ENCODE measurements at places on chromosomes 12 and 14.

GRCh38 chr12:33427071-33427470 is 12.5 kb downstream of the SYT10 start:
- DNase-seq: no peak

GRCh38 chr14:82657186-82657675 is 1123.6 kb upstream of the SEL1L start:
- no peak for DNase-seq

- peak; percentile 80 for DNase-seq
Observed at GRCh38 chr12:120590741-120591407, 9.7 kb upstream of the POP5 start.

DNA sequence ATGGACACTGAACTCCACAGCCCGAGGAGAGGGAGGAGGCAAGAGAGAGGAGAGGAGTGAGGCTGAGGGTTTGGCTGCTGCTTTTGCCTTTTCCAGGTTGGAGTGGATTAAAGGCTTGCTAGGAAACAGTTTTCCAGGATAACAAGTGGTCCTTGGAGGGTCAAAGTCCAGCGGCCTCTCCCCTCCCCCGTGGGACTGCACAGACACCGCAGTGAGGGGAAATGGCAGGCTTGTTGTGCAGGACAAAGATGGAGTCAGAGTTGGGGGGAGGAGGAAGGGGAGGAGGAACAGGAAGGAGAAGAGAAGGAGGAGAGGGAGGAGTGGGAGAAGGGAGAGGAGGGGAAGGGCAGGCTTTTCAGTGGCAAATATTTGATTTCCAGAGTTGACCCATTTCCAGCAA is 245.5 kb downstream of the RBM19 start:
- DNase-seq: no peak

GRCh38 chr12:57518176-57518919 is 2.0 kb downstream of the DDIT3 start:
- DNase-seq: no peak

DNA sequence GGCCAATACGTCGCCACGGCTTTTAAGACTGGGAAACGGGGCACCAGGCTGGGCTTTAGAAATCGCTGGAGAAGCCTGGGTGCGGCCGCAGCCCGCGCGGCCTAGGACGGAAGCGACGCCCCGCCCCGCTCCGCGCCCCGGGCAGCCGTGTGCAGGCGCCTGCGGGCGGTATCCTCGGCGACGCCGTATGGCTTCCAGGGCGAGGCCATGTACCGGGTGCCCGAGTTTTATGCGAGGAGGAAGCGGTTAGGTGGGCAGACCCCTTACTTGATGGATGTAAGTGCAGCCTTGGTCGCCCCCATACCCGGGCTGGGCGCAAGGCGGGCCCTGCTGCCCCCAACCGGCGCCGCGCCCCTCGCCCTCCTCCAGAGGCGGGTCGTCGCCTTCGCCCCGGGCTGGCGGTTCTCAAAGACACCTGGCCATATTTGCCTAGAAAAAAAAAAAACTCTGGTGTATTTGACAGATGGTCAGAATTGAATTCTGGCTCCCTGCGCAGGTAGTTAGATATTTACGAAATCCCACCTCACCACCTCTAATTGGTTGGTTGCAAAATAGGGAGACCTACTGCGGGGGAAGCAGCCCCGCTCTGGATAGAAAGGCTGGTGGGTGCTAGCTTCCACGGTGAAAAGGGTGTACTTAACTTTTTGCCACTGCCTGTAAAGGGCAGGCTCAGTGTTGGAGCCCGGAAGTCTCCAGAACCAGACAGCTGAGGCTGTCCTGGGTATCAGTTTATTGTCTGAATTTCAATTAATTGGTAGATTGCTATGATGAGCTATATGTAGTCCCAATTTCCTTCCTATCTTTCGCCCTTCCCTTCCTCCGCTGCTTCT is at the start of gene PPP1R36:
PPP1R36 (plus strand) TSS at position 171 of the 830 bp plus-strand sequence; CDS start at position 208, 37 bp downstream.
- DNase-seq: peak; percentile 77

GRCh38 chr12:124466216-124467128 is 100.9 kb downstream of the NCOR2 start:
- DNase-seq: peak; percentile 57

GRCh38 chr12:13981990-13982389 is 588 bp upstream of the GRIN2B start:
- DNase-seq: no peak
